Thymus (tissue), 14 donors: ENCODE measurements at places on chromosomes 3 and 15.

- no peak for DNase-seq
- no peaks in the 10 kb centered on the region for H3K36me3 ChIP-seq
- H3K27ac ChIP-seq, result no peak overlapping the region
- H3K4me1 ChIP-seq, result peaks cover 57% of the 10 kb centered on the region
Observed at GRCh38 chr3:39347586-39347876, 18.0 kb downstream of the CCR8 start.

DNA sequence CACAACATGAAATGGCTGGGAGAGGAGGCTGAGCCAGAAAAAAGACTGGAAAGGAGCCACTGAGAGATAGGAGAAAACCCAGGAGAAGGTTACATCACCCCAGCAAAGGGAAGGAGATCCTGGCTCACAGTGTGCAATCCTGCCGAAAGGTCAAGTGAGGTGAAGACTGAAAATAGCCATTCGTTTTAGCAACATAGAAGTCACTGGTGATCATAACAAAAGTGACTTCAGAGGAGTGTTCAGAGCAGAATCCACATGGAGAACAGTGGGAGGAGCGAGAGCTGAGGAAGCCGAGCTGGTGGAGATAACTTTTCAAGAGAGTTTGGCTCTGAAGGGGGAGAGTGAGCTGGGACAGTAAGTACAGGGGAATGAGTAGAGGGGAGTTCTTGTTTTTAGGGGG, 5.4 kb upstream of the HEG1 start:
- no peak for DNase-seq
- no peak overlapping the region for H3K4me3 ChIP-seq
- no peak overlapping the region for H3K27ac ChIP-seq
- peaks cover 45% of the 10 kb centered on the region for H3K27me3 ChIP-seq
- H3K36me3 ChIP-seq, result no peaks in the 10 kb centered on the region
- no peaks in the 10 kb centered on the region for H3K4me1 ChIP-seq

GRCh38 chr3:188298585-188298984, 144.6 kb downstream of the LPP start:
- no peak overlapping the region for H3K4me3 ChIP-seq
- DNase-seq, result no peak
- no peaks in the 10 kb centered on the region for H3K36me3 ChIP-seq

DNA sequence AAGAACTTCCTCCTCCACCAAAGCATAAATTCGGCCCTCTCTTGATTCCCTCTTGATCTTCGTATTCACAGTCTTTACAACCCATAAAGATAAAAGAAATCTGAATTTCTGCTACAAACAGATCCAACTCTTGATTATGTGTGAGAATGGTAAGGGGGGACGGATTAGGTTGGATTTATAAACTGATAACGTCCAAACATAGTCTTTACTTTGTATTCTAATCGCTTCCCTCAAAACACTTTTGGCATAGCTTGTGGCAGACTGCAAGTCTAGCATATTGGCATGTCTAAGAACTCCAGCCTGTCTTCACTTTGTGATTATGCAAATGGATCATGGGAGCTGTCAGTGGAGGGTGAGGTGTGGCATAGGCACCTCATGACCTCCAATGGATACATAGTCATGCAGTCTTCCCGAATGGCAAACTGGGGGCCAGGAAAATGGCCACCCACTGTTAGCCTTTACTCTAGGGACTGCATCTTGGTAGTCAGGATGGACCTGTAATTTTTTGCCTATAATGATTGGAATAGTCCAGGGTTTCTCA, 24.3 kb upstream of the GPR171 start:
- no peak for DNase-seq
- no peak overlapping the region for H3K4me3 ChIP-seq
- H3K4me1 ChIP-seq, result peaks cover 31% of the 10 kb centered on the region
- no peaks in the 10 kb centered on the region for H3K36me3 ChIP-seq
- no peak overlapping the region for H3K27ac ChIP-seq

GRCh38 chr15:46442901-46443590, 808.2 kb downstream of the SQOR start:
- H3K4me3 ChIP-seq, result no peak overlapping the region
- no peaks in the 10 kb centered on the region for H3K36me3 ChIP-seq
- H3K27me3 ChIP-seq, result no peaks in the 10 kb centered on the region
- no peak for DNase-seq
- no peaks in the 10 kb centered on the region for H3K4me1 ChIP-seq

DNA sequence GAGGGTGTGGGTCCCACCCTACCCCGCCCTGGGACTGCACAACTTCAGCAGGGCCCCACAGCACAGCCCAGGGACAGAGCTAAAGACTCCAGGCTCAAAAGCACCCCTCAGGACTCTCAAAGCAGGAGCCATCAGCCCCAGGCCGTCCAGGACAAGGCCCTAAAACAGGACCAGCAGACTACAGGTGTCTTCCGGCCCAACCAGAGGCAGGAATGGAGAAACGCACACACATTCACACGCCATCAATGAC, 26.1 kb downstream of the ATRIP start:
- peaks cover 59% of the 10 kb centered on the region for H3K4me1 ChIP-seq
- H3K27me3 ChIP-seq, result no peaks in the 10 kb centered on the region
- H3K27ac ChIP-seq, result peak overlapping the region; percentile 90
- H3K36me3 ChIP-seq, result peaks cover 28% of the 10 kb centered on the region
- H3K4me3 ChIP-seq, result peak overlapping the region; percentile 62
- no peak for DNase-seq
